ENCODE measurements at places on chromosomes 1 and 21. TPM values are rescaled to one million over a fixed set of nuclear protein-coding genes. Genes with fewer than 3 reads are reported as not detected.

Gene CTSE
- polyA plus RNA-seq, result 0.82 TPM

Gene RAVER2
- 27.1 TPM for polyA plus RNA-seq

Gene CDA
- 5.7 TPM for polyA plus RNA-seq

Gene ALPL
- 27.9 TPM for polyA plus RNA-seq

Gene PPIAL4G
- not detected for polyA plus RNA-seq

GRCh38 chr1:239896980-239897379 is 194.7 kb upstream of the FMN2 start:
- no peak for DNase-seq

GRCh38 chr1:160835751-160836150 is 26.9 kb downstream of the CD244 start:
- no peak for DNase-seq

GRCh38 chr1:23910553-23911246 is 2.5 kb downstream of the CNR2 start:
- no peak for DNase-seq

DNA sequence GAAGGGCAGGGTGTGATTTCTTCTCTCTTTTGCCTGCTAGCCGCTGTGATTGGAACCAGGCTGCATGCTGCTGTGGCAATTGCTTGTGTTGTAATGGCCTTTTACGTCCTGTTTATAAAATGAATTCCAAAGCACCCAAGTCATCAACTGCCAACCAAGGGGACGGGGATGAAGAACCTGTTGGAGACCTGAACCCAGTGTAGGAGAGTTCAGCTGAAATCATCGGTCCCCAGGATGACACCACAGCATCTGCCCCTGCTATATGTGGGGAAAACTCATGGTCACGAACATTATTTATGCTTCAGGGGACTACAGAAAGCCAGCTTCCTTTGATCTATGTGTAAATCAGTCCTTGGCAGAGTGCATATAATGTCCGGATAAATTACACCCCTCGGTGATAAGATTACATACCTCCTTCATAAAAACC is 3.8 kb downstream of the TMEM167B start:
- no peak for DNase-seq

- DNase-seq, result no peak
These were observed 671.6 kb upstream of the ZP4 start for GRCh38 chr1:238562341-238562740.

DNA sequence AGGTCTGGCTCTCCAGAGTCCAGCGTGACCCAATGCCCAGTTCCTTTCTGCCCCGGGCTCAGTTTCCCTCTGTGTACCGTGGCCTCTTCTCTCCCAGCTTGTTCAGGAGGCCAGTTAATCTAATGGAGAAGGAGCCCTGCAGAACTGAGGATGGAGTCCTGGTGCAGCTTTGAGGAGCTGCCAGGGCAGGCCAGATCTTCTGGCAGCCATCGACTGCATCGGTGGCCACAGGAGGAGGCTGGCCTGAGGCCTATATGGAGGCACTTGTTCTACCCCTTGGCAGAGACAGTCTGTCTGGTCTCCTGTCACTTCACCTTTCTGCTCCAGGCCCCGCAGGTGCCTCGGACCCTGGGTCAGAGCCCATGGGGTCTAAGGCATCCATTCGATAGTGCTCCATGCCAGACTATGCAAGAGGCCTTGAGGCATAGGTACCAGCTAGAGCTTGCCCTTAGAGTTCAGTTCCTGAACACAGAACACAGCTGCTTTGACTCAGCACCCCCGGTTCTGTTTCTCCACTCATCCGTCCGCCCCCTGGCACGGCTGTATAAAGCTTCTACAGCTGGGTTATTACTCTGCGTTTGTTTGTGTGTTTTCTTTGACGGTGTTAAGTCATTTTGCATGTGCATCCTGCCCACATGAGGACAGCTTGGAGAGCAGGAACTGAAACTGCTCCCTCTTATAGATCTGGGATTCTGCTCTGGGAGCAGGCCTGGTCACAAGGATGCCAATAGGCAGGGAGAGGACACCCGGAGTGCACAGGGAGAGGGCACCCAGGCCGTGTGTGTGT is 18.5 kb upstream of the LRRN2 start:
- no peak for DNase-seq

DNA sequence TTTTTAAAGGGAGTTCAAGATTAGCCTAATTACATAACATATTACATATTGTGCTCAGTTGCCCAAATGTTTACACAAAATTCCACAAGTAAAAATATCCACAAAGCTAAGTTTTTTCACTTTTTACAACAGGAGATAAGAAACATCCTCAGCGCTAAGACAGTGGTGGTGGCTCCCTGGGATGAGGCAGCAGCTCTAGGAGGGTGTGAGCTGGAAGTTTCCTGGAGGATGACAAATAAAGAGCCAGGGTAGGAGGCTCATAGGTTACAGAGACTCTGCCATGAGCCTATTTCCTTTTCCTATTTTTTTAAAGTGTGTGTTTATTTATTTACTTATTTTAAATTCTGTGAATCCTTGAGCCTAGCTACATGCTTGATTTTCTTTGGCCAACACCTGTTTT is 91.7 kb downstream of the COL24A1 start:
- DNase-seq, result no peak

- no peak for DNase-seq
These were observed 112.4 kb upstream of the ZBTB40 start for GRCh38 chr1:22339237-22339636.

GRCh38 chr1:162639718-162640117 is 7.5 kb downstream of the DDR2 start:
- no peak for DNase-seq

- no peak for DNase-seq
These were observed 301.1 kb upstream of the DPYD start for GRCh38 chr1:98221923-98222322.

- DNase-seq, result no peak
These were observed 853.8 kb downstream of the USP25 start for GRCh38 chr21:16583556-16583955.

DNA sequence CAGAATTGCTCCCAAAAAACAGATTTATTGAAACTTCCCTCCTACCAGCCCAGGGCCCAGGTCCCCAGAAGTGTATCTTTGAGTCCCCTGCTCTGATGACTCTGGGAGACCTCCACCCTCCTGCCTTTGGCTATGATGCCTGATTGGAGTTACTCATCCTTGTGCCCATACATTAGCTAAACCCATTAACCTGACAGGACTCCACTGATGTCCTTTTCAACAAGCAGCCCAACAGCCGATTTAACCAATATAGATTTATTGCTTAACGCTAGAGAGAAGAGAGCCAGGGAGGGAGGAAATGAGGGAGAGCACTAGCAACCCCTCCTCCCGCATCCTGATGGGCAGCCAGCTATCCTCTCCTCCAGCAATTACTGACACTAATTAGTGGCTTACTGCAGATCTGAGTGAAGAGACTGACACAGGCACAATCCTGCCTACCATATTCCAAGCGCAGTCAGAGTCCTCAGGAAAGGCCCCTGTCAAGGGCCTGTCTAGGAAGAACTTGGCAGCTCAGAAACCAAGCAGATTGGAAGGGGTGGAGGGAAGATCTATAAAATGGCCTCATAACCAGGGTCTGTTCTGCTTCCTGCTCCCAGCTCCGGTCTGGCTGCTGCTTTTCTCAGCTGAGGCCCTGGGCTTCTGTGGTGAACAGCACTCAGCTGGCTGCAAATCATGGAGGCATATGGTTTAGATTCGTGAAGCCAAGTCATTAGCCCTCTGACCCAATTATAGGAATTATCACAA is 484.5 kb upstream of the DAB1 start:
- no peak for DNase-seq

All from left renal pelvis (tissue), 4 donors.